ENCODE measurements at places on chromosomes 6 and 20.

DNA sequence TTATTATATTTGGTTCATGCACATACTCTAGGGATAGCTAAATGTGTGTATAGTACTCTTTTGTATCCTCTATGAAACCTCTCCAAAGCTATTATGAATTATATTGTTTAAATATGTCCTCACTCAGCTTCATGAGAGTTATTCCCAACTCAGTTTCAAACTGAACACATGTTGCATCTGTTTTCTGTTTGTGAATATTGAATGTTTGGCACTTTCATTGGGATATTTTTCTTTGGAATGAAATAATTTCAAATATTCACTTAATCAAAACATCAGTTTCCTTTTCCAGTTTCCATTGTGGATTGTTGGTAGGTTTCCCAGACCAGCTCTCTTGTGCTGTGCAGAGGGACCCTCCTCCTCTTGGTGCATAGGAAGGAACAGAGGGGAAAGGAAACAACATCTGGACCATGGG, 46.6 kb downstream of the HDAC2 start:
- no peak for DNase-seq

DNA sequence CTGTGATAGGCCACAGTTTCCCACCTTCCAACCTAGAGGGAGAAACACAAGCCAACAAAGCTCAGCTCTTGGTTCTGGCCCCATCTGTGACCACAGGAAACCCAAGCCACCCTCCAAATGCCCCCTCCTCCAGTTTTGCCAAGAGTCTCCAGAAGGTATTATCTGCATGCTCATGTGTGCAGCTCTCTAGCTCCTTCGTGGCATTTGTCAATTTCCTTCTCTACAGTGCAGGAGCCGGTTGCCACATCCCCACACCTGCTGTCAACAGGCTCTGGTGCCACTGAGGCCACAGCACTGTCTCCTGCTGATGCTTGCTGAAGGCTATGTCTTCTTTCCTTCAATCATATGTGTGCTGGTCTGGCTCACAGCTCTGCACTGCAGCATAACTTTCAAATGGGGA, 177.2 kb downstream of the CLIC5 start:
- DNase-seq = no peak

GRCh38 chr6:15608396-15608795, 54.4 kb downstream of the DTNBP1 start:
- DNase-seq = no peak

GRCh38 chr6:17269840-17270239, 11.3 kb upstream of the RBM24 start:
- no peak for DNase-seq

GRCh38 chr6:77466055-77466450, 2.8 kb upstream of the HTR1B start:
- peak; percentile 50 for DNase-seq
